ENCODE measurements at places on chromosomes 3 and 15. TPM values are rescaled to one million over a fixed set of nuclear protein-coding genes. Genes with fewer than 3 reads are reported as not detected.

Gene PROK2
- total RNA-seq, result 1.7 TPM

Gene SACM1L
- 117 TPM for total RNA-seq

Gene PDIA5
- total RNA-seq, result 35.9 TPM

Gene SPATA12
- not detected for total RNA-seq

Gene TMEM207
- not detected for total RNA-seq

Gene PXYLP1
- 17.8 TPM for total RNA-seq
